ENCODE measurements at places on chromosomes 3 and 15.

- DNase-seq, result no peak
Observed at GRCh38 chr3:16254916-16255315, 9.8 kb downstream of the DPH3 start.

DNA sequence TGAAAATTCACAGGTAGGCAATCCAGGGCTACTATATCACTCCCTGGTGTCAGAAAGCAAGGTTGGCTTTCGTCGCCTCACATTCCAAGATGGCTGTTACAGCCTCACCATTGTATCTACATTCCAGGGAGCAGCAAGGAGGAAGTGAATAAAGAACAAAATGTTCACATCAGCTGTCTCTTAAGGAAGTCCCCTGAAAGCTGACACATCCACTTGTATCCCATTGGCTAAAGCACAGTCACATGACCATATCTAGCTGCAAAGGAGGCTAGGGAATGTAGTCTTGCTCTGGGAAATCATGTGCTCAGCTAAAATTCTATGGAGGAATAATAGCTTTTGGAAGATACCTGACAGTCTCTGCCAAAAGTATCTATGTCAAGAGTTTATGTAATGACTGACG is 12.8 kb upstream of the GATA2 start:
- no peak for DNase-seq

GRCh38 chr3:4894891-4895530 is 84.2 kb upstream of the BHLHE40 start:
- no peak for DNase-seq

- DNase-seq, result no peak
Observed at GRCh38 chr3:111652492-111653180, 57.5 kb upstream of the ZBED2 start.

GRCh38 chr3:123685780-123686179 is 100.9 kb upstream of the HACD2 start:
- DNase-seq, result no peak

DNA sequence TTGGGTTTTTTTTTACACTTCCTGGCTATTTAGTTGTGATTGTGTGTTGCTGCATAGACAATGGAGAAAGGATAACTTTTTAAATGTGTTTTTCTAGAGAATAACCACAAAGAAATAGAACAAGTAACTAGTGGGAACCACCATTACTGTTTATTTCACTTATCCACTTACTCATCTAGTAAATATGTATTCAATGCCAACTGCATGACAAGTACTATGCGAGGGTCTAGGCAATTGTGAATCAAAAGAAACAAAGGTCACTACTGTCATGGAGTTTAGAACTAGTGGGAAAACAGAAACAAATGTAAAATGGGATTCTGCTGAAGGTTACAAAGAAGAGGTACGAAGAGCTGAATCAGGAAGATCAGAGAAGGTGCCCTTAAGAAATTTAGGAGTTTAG is 600.9 kb upstream of the ROBO2 start:
- DNase-seq, result no peak

DNA sequence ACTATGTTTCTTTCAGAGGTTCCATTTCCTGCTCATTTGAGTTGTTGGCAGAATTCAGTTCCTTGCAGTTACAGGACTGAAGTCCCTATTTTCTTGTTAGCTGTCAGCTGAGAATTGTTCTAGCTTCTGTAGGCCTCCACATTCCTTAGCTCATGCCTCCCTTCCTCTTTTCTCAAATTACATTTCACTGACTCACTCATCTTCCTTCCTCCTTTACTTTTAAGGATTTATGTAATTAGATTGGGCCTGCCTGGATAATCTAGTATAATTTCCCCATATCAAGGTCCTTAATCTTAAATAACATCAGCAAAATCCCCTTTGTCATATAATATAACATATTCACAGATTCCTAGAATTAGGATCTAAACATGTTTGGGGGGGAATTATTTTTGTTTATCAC is 40.6 kb upstream of the RBMS3 start:
- DNase-seq, result no peak

DNA sequence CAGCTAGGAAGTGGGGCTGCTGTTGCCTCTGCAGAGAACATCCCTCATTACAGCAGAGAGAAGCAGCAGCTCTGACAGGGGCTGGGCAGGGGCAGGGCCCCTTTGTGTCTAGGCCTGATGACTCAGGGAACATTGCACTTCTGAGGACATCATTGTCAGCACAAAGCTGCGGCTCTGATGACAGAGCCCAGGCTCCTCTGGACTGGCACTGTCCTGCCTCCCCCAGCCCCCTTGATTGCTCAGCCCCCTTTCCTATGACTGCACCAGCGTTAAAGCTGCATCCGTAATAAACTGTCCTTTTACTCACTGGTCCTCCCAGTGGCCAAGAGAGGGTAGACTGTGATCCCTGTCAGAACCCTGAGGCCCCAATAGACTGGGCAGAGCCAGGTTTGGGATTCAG is 18.3 kb downstream of the TRH start:
- DNase-seq, result no peak

DNA sequence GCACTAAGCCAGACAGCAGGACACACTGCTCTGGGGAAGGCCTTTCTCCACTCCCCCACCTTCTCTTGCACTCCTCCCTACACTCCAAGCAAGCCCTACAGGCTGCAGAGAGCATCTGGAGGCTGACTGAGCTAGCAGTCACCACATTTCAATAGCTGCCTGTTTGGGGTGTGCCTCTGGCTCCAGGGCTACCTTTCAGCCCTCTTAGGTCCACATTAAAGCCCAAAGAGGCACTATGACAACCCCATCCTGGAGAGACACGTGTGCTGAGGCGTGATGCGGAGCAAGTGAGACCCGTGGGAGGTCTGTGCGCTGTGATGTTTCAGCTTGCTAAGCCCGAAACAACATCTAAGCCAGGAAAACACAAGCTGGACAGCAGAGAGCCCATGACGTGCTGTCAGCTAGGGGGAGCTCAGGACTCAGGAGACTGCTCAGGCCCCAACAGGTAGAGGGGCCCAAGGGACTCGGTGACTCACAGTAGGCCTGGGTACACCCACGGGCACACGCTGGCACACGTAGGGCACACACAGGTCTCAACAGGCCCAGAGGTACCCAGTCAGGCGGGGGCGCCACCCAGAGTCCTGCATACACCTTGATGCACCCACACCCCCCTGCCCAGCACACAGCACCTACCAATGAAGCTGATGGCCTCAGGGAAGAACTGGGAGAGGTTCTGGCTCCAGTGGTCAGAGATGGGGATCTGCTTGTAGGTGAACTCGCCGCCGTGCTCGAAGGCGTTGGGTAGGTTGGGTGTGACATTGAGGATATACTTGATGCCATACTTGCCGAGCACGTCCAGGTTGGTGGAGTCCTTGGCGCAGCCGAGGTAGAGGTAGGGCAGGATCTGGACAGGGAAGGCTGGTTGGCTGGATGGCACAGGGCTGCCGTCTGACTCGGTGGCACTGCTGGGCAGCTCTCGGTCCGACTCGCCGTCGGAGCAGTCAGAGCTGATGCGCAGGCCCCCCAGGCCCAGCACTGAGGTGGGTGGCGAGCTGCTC is 2.8 kb downstream of the DUSP7 start:
- DNase-seq, result peak; percentile 63

DNA sequence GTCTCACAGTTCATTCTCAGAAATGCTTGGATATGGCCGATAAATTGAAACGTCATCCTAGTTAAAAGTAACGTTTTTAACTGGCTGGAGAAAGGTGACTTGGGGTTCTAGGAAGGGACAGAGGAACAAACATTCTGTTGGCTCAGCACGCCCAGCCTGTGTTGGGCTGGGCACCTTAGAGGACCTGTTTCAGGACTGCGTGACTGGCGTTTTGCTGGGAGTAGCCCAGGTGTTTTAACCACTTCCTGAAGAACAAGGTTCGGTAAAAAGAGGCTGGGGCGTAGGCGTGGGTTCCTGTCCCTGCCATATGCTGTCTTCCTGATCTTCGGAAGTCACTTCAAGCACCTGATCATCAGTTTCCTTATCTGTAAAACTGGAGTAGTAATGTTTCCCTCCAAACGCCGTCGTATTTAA is 1.1 kb upstream of the TLNRD1 start:
- peak; percentile 40 for DNase-seq

- DNase-seq, result no peak
Observed at GRCh38 chr3:140910860-140911259, 30.8 kb upstream of the SLC25A36 start.

GRCh38 chr3:127209840-127210653 is 17.1 kb downstream of the PRR23E start:
- no peak for DNase-seq

DNA sequence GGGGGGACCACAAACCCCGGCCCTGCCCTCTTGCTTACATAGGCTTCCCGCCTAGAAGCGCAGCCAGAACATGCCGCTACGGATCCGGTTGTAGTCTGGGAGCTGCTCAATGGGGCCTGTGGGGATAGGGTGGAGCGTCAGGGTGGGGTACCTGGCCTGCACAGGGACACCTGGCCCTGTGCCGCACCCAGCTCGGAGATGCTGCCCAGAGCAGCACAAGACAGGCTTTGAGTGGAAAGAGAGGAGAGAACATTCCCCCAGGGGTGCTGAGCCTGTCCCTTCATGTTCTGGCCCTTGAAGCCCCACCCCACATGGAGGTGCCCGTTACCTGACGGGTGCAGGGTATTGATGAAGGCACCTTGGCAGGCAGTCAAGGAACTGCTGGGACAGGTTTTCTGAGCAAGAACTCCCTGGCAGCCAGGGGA is 4.0 kb upstream of the COL7A1 start:
- no peak for DNase-seq

DNA sequence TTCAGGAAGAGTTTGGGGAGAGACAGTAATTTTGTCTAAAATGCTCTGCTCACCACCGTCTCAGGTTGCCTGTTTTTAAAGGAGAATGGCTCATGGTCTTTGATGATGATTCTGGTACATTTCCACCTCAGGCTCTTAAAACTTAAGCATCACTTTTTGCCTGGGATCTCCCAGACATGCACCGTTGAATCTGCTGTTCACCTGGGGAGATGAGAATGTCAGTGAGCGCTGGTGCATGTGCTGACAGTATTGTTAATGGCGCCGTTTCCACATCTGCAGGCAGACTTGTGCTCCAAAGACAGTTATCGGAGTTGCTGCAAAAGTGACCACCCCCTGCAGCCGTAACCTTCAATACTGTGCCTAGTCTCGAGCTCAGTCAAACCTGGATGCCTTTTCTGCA is 219.0 kb upstream of the TPM1 start:
- DNase-seq, result no peak

DNA sequence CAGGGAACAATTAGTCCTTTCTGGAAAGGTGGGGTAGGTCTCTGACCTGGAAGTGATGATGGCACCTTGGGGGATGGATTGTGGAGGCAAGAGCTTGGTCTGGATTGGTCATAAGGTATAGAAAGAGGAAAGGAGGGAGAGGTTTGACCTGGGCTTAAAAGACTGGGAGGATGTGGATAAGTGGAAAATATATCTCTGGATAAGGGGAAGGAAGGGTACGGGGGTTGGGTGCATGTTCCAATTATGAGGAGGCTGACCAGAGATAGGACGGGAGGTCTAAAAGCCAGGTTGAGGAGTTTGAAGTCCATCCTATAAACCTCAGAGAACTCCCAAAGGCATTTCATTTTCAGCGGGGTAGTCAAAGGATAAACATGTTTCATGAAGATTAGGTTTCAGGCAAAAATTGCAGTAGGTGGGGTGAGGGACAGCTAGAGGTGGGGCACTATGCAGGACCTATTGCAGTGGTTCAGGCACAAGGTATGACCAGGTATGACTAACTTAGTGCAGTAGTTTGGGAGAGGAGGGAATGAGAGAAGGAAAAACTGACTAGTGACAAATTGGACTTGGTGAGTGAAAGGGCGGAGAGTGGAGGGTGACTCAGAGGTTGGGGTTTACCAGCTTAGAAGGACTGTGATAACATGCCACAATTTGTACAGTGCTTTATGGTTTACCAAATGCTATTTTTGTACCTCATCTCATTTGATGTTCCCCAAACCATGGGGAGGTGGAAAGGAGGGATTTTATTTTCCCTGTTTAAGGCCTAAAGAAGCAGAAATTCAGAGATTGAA is 10.7 kb downstream of the PDE8A start:
- peak; percentile 40 for DNase-seq

DNA sequence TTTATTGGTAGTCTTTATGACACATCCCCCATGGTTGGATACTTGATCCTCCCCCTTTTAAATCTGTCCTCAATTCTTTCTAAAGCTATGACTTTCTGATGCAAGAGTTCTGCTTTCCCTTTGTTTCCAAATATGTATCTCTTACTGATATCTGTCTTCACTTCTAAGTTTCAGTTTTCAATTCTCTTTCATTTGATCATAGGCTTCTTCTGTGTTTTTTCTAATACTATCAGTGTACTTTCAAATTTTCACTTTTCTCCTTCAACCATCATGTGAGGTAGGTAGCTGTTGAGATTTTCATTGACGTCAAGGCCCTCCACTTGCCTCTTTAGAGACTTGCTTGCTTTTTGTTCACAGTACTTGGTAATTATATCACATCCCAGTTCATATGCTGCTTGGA is 436.5 kb downstream of the CNTN4 start:
- DNase-seq, result no peak

- no peak for DNase-seq
Observed at GRCh38 chr15:25775317-25775912, 87.7 kb downstream of the ATP10A start.

DNA sequence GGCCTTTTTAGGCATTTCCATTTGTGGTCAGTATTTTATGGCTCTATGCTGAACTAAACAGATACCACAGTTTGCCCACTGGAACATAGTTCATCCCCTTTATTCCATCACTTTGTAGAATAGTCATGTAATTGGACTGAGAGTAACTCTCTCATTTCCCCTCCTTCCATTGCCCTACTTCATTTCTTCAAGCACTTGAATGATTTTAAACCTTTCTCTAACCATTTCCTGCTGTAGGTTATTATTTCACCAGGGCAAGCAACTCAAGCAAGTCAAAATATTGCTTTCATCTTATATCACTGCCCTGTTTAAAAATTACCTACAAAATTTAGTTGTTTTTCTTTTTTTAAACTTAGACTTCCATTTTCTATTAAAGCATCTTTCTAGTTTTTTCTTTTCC is 177.0 kb downstream of the RAP2B start:
- no peak for DNase-seq

- no peak for DNase-seq
Observed at GRCh38 chr15:28983432-28984311, 97.9 kb downstream of the APBA2 start.

DNA sequence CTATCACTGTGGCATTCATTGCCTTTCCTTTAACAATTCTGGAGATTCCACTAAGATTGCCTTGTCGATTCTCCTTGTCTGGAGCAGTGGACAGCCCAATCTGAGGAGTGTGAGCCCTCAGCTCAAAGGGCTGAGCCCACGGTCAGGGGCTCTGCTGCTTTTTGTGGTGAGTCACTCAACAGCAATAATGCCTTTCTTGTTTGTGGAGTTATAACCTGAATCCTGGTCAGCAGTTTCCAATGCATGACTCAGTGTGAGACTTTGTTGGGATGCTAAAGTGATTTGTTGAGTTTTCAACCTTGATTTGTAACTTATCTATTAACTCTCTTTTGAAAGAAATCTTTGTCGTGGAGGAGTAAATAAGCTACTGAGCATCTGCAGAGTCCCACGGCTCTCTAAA is 183.5 kb downstream of the TJP1 start:
- no peak for DNase-seq

DNA sequence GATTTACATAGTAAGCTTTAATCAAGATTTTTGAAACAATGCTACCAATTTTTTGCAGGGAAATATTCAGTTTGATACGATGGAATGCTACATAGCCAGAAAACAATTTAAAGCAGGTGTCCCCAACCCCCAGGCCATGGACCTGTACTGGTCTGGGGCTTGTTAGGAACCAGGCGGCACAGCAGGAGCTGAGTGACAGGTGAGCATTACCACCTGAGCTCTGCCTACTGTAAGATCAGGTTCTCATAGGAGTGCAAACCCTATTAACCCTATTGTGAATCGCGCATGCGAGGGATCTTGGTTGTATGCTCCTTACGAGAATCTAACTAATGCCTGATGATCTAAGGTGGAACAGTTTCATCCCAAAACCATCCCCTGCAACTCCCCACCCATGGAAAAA is 322.6 kb upstream of the NECTIN3 start:
- DNase-seq, result no peak

- no peak for DNase-seq
Observed at GRCh38 chr15:67419705-67420104, 101.2 kb upstream of the C15orf61 start.
